ENCODE measurements at places on chromosomes 7 and 10.
A peak's percentile ranks its signal among the peaks of the same experiment; 100 is the strongest.

GRCh38 chr10:115662422-115662821 lies 569.3 kb downstream of the ATRNL1 start:
- DNase-seq, result no peak

GRCh38 chr10:8544500-8544899 lies 490.0 kb downstream of the GATA3 start:
- no peak for DNase-seq

DNA sequence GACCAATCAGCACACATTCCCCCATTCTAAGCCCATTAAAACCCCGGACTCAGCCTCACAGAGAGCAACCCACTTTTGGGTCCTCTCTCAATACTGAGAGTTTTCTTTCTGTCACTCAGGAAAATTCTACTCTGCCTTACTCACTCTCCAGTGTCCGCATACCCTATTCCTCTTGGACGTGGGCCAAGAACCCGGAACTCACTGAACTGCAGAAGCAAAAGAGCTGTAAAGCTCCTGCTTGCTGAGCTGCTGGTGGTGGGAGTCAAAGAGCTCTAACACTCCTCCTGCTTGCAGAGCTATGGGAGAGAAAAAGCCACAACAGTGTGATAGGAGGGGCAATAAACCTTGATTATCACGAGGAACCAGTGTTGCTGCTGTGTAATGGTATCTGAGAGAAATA lies 386.9 kb downstream of the POM121L12 start:
- DNase-seq, result no peak

- DNase-seq, result peak; percentile 51
Observed at GRCh38 chr10:50396491-50397311, 145.4 kb upstream of the ASAH2 start.

GRCh38 chr7:106372595-106373318 lies 88.0 kb upstream of the NAMPT start:
- no peak for DNase-seq
